OCI-M1 (cell line): ENCODE measurements at places on chromosomes 1 and 21.

- peak; percentile 75 for DNase-seq
Observed at GRCh38 chr21:18499761-18500376, 96.3 kb upstream of the TMPRSS15 start.

- DNase-seq: no peak
Observed at GRCh38 chr21:36379251-36379650, 5.9 kb upstream of the CHAF1B start.

DNA sequence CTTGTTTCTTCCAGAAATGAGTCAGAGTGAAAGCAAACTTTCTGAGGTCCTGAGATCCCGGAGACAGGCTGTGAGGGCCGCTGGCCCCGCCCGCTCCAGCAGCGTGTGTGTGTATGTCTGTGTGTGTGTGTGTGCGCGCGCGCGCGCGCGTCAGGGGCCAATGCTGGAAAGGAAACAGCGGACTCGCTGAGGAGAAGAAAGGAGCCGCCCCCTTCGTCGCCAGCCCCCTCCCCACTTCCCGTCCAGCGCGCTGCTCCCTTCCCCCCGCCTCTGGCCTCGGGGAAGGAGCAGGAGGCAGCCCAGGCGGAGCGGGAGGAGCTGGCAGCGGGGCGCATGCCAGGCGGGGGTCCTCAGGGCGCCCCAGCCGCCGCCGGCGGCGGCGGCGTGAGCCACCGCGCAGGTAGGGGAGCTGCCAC is at the start of gene DISC1:
TSS of gene DISC1 (plus strand) at position 256 of the 416 bp plus-strand sequence. CDS start at position 334, 78 bp downstream.
- DNase-seq: peak; percentile 85

DNA sequence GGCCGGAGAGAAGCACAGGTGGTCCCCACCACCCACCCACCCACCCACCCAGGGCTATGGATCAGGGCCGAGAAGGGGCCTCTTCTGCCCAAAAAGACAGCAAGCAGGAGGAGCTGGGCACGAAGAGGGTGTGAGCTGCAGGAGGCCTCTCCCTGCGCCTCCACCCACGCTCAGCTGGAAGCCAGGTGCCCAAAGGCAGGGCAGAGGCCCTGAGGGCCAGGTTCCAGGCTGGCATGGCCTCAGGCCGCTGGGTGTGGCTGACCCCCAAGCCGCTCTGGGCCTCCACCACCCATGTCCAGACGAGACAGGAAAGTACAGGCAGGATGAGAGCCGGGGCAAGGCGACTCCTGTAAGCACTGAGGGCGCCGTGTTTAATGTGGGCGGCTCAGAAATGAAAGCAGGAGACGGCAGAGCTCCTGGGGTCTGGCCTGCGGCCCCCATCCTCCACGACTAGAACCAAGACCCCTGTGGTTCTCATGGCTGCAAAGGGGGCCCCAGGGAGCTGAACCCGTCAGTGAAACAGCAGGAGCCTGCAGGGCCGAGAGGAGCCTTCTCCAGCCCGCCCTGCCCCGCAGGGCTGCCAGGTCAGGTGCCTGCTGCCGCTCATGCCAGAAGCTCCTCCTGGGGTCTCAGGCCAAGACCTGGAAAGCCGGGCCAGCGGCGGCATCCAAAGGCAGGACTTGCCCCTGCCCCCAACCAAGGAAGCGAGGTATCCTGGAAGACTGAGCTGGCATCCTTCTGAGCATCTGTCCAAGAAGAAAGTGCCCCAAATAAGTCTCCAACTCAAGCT is 56.0 kb downstream of the MEGF6 start:
- DNase-seq: no peak

- DNase-seq: no peak
Observed at GRCh38 chr1:207424570-207425131, 29.5 kb upstream of the CR2 start.

DNA sequence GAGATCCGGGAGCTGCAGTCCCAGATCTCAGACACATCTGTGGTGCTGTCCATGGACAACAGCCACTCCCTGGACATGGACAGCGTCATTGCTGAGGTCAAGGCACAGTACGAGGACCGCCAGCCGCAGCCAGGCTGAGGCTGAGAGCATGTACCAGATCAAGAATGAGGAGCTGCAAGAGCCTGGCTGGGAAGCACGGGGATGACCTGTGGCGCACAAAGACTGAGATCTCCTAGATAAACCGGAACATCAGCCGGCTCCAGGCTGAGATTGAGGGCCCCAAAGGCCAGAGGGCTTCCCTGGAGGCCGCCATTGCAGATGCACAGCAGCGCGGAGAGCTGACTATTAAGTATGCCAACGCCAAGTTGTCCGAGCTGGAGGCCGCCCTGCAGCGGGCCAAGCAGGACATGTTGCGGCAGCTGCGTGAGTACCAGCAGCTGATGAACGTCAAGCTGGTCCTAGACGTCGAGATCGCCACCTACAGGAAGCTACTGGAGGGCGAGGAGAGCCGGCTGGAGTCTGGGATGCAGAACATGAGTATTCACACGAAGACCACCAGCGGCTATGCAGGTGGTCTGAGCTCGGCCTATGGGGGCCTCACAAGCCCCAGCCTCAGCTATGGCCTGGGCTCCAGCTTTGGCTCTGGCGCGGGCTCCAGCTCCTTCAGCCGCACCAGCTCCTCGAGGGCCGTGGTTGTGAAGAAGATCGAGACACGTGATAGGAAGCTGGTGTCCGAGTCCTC is 25.5 kb downstream of the ETV3L start:
- peak; percentile 78 for DNase-seq

DNA sequence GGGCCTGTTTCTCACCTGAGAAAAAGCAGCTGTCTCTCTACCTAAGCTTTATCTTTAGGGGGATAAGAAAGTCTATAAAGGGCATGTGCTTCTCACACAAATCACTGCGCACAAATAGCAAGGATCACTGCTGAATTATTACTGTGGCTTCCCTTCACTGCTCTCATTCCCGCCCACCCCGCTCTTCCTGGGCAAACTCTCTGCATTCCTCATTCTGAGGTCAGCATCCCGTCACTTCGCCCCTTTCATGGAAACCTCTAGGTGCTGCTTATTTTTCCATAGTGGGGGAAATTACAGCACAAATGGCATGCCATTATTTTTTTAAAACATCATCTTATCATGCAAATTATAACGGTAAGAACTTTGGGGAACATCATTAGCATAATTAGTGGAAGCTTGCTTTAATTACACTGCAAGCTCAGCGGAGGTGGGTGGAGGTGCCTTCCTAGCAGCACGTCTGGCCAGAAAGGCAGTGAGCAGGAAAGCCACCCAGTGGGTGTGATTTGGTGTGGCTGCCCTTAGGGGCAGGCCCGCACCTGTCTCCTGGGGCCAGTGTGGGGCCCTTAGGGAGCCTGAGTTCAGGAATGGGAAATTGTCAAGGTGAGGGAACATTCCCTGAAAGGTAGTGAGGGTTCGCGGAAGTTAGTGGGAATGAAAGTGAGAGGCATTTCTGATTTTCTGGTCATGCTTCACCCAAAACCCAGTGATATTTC is 105.9 kb downstream of the LAMC2 start:
- DNase-seq: no peak
